Natural killer cell treated with Interleukin-12 subunit alpha and Interleukin-12 subunit beta and Interleukin-15 and Interleukin-18, amount 100 ng/mL, for 72 hours (primary cell): ENCODE measurements at places on chromosomes 4 and X.

GRCh38 chrX:84197550-84197949 lies 9.6 kb upstream of the RPS6KA6 start:
- H3K4me3 ChIP-seq, result no peak overlapping the region
- no peak for DNase-seq
- H3K36me3 ChIP-seq, result no peaks in the 10 kb centered on the region
- H3K4me1 ChIP-seq, result no peaks in the 10 kb centered on the region
- H3K27me3 ChIP-seq, result no peaks in the 10 kb centered on the region
- H3K27ac ChIP-seq, result no peak overlapping the region

- H3K36me3 ChIP-seq, result peaks cover 6% of the 10 kb centered on the region
- no peak for DNase-seq
- H3K27ac ChIP-seq, result no peak overlapping the region
- H3K4me3 ChIP-seq, result no peak overlapping the region
Measured at GRCh38 chr4:124135409-124135813, 577.1 kb downstream of the ANKRD50 start.

DNA sequence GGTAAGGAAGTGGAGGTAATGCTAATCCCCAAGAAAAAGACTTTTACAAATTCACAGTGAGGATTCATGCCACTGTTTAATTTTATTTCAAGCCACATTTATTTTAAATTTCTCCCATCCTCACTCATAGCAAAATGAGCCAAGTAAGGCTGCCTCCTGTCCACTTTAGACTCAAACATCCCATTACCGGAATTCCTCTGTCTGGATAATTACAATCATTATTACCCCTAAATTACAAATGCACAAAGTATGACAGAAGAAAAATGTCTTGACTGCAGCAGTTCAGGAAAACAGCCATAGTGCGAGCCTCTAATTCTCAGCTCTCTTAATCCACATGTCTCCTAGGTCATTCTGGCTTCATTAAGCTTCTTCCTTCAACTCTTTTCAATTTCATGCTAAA lies 57.0 kb downstream of the MAPK10 start:
- H3K27me3 ChIP-seq, result no peaks in the 10 kb centered on the region
- H3K27ac ChIP-seq, result no peak overlapping the region
- no peak overlapping the region for H3K4me3 ChIP-seq

DNA sequence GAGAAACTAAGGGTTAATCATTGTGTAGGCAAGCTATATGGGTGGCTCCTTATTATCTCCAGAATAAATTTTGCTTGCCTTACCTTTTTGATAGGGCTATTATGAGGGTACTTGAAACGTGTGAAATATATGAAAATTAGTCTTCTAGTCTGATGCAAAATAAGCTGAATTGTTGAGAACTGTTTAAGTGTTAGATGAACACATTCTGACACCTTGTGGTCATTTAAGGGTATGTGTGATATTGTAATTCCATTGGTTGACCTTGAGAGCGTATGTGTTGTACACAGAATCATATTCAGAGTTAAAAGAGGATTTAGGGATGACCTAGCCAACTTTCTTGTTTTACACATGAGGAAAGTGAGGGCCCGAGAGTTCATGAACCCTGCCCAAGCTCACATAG lies 44.6 kb upstream of the LINC00632 start:
- H3K4me1 ChIP-seq, result no peaks in the 10 kb centered on the region
- DNase-seq, result no peak
- peaks cover 22% of the 10 kb centered on the region for H3K27me3 ChIP-seq

DNA sequence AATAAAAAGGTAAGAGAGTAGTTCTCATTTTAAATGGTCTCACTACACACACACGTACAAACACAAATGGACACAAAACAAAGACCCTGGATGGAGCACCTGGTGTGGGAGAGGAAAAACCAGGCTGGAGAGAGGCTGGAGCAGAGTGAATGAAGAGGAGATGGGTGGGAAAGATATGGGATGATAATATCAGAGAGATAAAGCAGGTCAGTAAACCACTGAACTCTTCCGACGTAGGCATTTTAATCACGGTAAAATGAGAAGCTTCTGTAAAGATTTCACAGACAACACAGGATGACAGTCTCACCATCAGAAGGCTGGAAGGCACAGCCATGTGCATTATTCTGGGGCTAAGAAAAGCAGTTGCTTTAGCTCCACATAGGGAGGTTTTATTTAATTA lies 532.8 kb downstream of the KCNIP4 start:
- no peak for DNase-seq
- no peak overlapping the region for H3K4me3 ChIP-seq
- no peaks in the 10 kb centered on the region for H3K4me1 ChIP-seq
- H3K27me3 ChIP-seq, result no peaks in the 10 kb centered on the region
- no peaks in the 10 kb centered on the region for H3K36me3 ChIP-seq

- DNase-seq, result no peak
- H3K27ac ChIP-seq, result no peak overlapping the region
- H3K4me3 ChIP-seq, result no peak overlapping the region
- H3K27me3 ChIP-seq, result no peaks in the 10 kb centered on the region
- H3K4me1 ChIP-seq, result no peaks in the 10 kb centered on the region
Measured at GRCh38 chr4:104129243-104129642, 365.5 kb downstream of the CXXC4 start.

GRCh38 chrX:67555578-67556203 lies 11.9 kb downstream of the AR start:
- H3K4me3 ChIP-seq, result no peak overlapping the region
- no peak overlapping the region for H3K27ac ChIP-seq
- no peaks in the 10 kb centered on the region for H3K4me1 ChIP-seq
- no peak for DNase-seq

- H3K27ac ChIP-seq, result no peak overlapping the region
- no peak for DNase-seq
- H3K4me3 ChIP-seq, result no peak overlapping the region
- peaks cover 9% of the 10 kb centered on the region for H3K27me3 ChIP-seq
- no peaks in the 10 kb centered on the region for H3K4me1 ChIP-seq
Measured at GRCh38 chrX:120357186-120357585, 4.7 kb upstream of the ATP1B4 start.

DNA sequence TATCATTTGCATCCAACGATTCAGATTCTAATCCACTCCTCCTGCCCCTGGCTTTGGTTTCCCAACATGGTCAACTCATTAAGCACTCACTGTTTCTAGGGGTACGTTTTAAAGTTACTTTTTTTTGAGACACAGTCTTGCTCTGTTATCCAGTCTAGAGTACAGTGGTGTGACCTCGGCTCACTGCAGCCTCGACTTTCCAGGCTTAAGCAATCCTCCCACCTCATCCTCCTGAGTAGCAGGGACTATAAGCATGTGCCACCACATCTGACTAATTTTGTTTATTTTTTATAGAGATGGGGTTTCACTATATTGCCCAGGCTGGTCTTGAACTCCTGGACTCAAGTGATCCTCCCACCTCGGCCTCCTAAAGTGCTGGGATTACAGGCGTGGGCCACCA lies 48.9 kb downstream of the TMEM156 start:
- DNase-seq, result no peak
- peaks cover 10% of the 10 kb centered on the region for H3K4me1 ChIP-seq
- peaks cover 12% of the 10 kb centered on the region for H3K36me3 ChIP-seq
- H3K4me3 ChIP-seq, result no peak overlapping the region
- H3K27ac ChIP-seq, result no peak overlapping the region
- no peaks in the 10 kb centered on the region for H3K27me3 ChIP-seq

GRCh38 chr4:165439981-165440380 lies 61.2 kb downstream of the CPE start:
- H3K4me1 ChIP-seq, result no peaks in the 10 kb centered on the region
- peaks cover 20% of the 10 kb centered on the region for H3K27me3 ChIP-seq
- DNase-seq, result no peak
- H3K4me3 ChIP-seq, result no peak overlapping the region

- H3K4me1 ChIP-seq, result no peaks in the 10 kb centered on the region
- no peaks in the 10 kb centered on the region for H3K36me3 ChIP-seq
- H3K27me3 ChIP-seq, result no peaks in the 10 kb centered on the region
Measured at GRCh38 chrX:27336466-27337091, 126.6 kb downstream of the PPP4R3C start.

DNA sequence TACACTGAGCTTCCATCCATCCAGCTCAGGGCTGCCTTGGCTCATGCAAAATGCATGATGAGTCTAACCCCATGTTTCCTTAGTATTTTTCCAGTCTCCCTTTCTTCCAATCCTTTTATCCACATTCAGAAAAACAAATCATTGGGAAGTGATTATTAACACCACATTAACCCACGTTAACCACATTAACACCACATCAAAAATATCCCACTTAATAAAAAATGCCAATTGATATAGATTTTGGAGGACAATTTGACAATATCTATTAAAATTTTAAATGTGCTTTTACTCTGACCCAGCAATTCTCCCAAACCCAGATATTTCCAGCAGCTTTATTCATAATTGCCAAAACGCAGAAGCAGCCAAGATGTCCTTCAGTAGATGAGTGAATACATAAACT lies 75.6 kb upstream of the SRD5A3 start:
- H3K27me3 ChIP-seq, result peaks cover 24% of the 10 kb centered on the region
- no peaks in the 10 kb centered on the region for H3K4me1 ChIP-seq
- no peak overlapping the region for H3K4me3 ChIP-seq
- H3K27ac ChIP-seq, result no peak overlapping the region
- no peaks in the 10 kb centered on the region for H3K36me3 ChIP-seq

GRCh38 chr4:75995727-75996126 lies 5.0 kb upstream of the SDAD1 start:
- H3K4me1 ChIP-seq, result no peaks in the 10 kb centered on the region
- no peak overlapping the region for H3K4me3 ChIP-seq
- DNase-seq, result no peak
- H3K36me3 ChIP-seq, result no peaks in the 10 kb centered on the region

DNA sequence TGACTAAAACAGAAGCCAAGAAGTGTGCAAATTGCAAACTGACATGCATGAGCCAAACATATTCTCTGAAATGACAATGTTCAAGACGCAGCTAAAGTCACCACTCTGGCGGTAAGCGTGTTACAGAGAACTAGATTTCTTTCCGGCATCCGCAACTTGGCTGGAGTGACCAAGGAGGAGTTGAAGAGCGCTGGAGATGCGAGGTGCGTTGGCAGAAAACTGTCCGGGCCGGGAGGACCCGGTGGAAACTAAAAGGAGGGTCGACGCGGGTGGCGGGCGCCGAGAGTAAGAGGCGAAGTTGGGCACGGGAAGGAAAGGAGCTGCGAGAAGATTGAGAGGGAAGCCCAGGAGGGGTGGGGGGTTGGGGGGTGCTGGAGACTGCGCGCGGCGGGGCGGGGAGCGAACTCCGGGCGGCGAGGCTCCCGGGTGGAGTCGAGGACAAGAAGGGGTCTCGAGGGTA lies 807 bp downstream of the SEL1L3 start:
- H3K4me3 ChIP-seq, result peak overlapping the region; percentile 98
- no peak for DNase-seq
- H3K4me1 ChIP-seq, result peaks cover 31% of the 10 kb centered on the region

DNA sequence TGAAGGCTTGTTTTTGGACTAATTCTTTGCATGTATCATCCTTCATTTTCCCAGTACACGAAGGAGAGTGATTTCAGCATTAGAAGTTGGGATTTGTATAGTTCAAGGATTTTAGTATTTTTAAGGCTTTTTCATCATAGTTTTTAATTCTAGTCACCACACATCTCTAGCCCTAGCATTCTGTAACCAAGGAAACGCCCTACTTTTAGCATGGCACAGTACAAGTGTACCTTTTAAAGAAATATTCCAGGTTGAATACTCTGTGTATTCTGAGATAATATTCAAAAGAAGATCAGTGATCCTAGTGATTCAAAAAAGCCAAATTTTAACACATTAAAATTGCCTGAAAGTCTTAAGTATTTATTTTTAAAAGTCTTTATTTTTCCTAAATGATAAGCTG lies 150.5 kb downstream of the RAP1GDS1 start:
- peaks cover 21% of the 10 kb centered on the region for H3K36me3 ChIP-seq
- H3K4me3 ChIP-seq, result no peak overlapping the region
- H3K27ac ChIP-seq, result no peak overlapping the region
- no peak for DNase-seq

DNA sequence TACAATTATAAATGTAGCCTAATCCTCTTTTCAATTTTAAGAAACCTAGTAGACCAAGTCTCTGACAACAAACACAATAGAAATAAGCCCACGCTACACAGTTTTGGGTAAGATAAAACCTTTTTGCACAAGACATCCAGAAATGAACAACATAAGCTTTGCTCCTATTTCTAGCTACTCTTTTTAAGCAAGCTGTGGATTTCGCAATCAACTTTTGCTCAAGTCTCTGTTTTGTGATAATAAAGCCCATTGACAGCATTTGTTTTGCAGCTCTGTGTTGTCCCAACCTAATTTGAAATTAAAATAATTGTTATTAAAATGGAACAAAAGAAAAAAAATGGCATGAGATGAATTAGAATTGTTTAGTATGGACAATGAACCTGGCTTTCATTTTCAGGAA lies 287.9 kb upstream of the PUDP start:
- no peaks in the 10 kb centered on the region for H3K36me3 ChIP-seq
- H3K4me3 ChIP-seq, result no peak overlapping the region
- H3K27me3 ChIP-seq, result no peaks in the 10 kb centered on the region
- no peak overlapping the region for H3K27ac ChIP-seq

DNA sequence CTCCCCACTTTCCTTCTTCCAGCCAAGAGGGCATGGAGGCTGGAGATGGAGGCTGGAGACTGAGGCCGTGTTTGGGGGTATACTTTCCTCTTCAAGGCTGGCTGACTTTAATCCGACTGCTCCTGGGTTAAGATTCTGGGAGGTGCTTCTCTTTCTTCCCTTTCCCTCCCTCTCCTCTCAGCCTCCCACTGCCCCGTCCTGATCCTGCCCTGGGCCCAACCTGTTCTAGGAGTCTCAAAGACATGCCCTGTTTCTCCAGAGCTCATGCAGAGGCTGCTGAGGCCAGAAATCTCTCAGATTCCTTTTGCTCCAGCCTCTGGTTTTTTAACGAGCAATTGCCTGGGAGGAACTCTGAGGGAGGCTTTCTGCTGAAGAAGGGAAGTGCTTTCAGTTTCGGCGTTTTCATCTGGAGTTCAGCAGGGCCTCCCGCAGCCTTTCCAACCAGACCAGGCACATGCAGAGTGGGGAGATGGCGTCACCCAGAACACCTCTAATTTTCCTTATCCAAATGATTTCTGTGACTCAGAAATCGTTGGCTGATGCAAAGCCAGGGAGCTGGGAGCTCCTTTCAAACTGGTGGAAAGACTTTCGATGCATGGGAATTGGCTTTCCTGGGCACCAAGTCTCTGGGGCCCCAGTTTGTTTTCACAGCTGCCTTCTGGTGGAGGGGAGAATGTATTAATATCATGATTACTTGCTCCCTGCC lies 34.5 kb upstream of the FAM9C start:
- no peak for DNase-seq
- H3K4me3 ChIP-seq, result peak overlapping the region; percentile 50
- H3K36me3 ChIP-seq, result no peaks in the 10 kb centered on the region
- H3K27ac ChIP-seq, result peak overlapping the region; percentile 69

DNA sequence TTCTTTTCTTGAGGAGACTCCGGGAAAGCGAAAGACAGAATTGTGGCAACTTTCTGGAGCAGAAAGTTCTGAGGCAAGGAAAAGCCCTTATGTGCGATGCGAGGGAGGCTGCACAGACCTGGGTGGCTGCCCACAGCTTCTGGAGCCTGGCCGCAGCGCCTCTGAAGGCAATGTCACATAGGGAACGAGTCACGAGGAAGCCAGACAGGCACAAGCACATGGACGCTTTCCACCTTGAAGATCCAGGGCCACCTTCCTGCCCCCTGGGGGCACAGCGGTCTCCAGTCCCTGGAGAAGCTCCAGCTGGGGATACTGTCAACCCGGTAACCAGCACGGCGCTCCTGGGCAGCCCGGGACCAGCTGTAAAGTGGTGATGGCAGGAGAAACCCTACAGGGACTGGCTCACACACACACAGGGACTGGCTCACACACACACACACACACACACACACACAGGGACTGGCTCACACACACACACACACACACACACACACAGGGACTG lies 69.8 kb downstream of the MTNR1A start:
- H3K4me1 ChIP-seq, result no peaks in the 10 kb centered on the region
- H3K27ac ChIP-seq, result no peak overlapping the region
- DNase-seq, result no peak
- H3K36me3 ChIP-seq, result no peaks in the 10 kb centered on the region
